ENCODE measurements at places on chromosomes 5 and 9.
A peak's percentile ranks its signal among the peaks of the same experiment; 100 is the strongest.

- no peak for DNase-seq
Measured at GRCh38 chr5:123398058-123398733, 25.0 kb downstream of the CEP120 start.

- DNase-seq, result no peak
Measured at GRCh38 chr9:124769549-124770358, 1.4 kb downstream of the NR6A1 start.

GRCh38 chr9:86836797-86837196 lies 110.5 kb downstream of the GAS1 start:
- DNase-seq, result no peak

GRCh38 chr9:109923471-109923760 lies 143.4 kb downstream of the PALM2AKAP2 start:
- DNase-seq, result peak; percentile 8

DNA sequence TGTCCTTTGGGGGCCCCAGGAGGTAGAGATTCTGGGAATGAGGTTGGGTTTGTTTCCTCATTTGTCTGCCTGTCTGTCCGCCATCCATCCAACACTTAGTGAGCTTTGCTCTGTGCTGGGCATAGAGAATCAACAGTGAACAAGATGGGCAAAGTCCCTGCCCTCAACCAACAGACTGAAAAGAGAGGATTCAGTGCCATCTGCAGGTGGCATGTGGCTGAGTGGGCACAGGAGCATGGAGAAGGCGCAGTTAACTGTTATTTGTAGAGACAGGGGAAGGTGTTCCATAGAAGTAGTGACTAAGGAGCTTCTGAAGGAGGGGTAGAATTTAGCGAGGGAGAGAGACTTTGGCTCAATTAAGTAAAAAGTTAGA lies 23.1 kb downstream of the POLR1E start:
- DNase-seq, result no peak

GRCh38 chr5:114988096-114988495 lies 181.6 kb downstream of the TRIM36 start:
- no peak for DNase-seq

GRCh38 chr5:40776658-40776977 lies 20.9 kb upstream of the TTC33 start:
- no peak for DNase-seq

DNA sequence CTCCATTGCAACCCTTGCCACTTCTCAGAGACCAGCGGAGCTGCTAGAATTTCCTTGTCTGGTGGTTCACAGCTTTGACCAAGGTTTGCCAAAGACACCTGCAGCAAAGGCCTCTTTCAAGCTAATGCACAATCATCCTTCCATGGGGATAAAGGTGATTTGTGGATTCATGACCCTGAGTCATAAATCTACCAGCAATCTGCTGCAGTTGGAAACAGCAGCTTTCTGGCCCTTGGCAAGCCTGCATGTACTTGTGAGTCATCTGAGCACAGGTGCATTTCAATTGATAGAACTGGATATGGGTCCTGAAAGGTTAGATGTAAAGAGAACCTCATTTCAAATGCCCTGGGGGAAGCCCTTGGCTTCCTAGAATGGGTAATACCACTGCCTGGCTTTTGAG lies 21.6 kb upstream of the TCF7 start:
- no peak for DNase-seq
